ENCODE measurements at places on chromosomes 13 and 19.
A peak's percentile ranks its signal among the peaks of the same experiment; 100 is the strongest.

DNA sequence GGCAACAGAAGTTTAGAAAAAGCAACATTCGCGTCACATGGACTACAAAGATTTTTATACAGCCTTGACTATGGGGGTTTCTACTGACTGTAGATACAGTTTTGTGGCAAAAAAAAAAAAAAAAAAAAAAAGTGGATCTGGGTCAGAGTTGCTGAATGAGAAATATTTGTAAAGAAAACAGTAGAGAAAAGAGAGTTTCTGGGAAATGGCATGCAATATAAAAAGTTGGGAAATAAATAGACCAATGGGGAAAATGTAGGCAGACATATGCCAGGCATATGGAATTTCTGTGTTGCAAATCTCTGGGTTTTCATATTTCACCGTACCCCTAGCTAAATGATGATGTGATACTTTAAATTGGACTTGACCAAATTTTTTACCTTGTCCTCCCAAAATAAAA is 315.3 kb downstream of the EFNB2 start:
- DNase-seq: no peak

GRCh38 chr13:86729206-86729605 is 930.0 kb upstream of the SLITRK6 start:
- DNase-seq: peak; percentile 5

DNA sequence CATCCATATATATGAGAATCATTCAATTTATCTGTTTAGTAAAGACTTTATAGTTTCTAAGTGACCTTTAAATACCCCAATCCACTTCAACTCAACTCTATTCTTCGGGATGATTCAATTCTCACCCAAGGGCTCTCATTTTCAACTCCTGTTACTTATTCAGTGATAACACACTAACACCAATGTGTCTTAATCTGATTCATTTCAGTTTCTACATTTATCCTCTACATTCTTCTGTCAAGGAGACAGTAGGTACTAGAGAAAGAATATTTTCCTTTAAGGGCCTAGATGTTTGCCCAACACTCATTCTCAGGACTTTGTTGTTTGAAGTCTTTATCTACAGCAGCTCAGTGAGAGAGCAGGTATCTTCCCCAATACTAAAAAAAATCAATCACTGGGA is 7.1 kb downstream of the ARGLU1 start:
- DNase-seq: no peak

GRCh38 chr13:110575322-110576069 is 14.0 kb upstream of the RAB20 start:
- DNase-seq: peak; percentile 11

- DNase-seq: no peak
Observed at GRCh38 chr13:105251293-105251692, 1284.2 kb downstream of the EFNB2 start.

DNA sequence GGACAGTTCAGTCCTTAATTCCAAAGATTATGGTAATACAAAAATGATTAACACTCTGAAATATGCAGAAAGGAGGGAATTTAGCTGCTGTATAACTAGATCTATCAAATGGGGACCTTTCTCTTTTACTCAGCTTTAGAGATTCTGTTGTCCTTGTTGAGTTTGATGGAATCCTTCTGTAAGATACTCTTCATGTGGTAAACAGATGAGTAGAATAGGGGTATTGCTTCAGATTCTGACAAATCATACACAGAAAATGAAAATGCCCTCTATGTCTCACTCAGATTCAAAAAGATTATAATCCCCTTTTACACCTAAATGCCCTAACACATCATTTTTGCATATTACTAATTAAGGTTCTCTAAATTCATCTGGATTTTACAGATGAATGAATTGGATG is 50.7 kb downstream of the ARHGAP35 start:
- DNase-seq: no peak

GRCh38 chr13:86066611-86067365 is 267.6 kb upstream of the SLITRK6 start:
- no peak for DNase-seq

DNA sequence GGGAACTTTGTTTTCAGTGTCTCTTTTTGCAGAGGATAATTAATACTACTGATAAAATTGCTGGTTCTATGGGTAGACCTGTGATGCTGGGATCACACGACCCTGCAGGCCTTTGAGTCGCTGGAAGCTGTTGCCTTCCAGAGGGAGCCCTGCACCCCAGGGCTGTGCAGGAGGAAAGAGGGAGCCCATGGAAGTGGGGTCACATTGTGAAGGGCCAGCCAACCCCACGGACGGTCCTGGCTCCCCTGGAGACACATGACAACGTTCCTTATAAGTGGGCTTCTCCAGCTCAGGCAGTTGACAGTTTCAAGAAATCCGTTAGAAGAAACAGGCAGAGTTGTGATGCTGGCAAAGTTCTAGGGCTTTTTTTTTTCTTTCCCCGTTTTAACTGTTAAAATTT is 98.0 kb downstream of the ZDHHC20 start:
- no peak for DNase-seq

DNA sequence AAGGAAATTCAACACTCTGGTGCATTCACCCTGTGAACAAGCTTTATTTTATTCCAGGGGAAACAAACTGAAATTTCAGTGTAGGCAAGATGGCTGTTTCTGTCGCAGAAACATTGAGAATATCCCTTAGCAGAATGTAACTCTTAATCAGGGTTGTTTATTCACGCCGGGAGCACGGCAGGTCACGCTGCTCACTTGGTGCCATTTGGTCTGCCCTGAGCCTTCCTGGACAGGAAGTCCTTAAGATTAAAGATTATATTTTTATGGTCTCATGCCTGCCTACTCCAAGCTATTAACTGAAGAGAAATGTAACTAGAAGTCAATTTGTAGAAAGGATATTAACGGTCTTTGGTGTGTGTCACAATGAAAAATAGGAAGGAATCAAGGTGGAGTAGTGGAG is 185.3 kb upstream of the ARGLU1 start:
- no peak for DNase-seq

GRCh38 chr19:2768365-2769132 is 14.5 kb downstream of the SGTA start:
- DNase-seq: no peak

- no peak for DNase-seq
Observed at GRCh38 chr13:26979334-26979733, 192.3 kb downstream of the USP12 start.

DNA sequence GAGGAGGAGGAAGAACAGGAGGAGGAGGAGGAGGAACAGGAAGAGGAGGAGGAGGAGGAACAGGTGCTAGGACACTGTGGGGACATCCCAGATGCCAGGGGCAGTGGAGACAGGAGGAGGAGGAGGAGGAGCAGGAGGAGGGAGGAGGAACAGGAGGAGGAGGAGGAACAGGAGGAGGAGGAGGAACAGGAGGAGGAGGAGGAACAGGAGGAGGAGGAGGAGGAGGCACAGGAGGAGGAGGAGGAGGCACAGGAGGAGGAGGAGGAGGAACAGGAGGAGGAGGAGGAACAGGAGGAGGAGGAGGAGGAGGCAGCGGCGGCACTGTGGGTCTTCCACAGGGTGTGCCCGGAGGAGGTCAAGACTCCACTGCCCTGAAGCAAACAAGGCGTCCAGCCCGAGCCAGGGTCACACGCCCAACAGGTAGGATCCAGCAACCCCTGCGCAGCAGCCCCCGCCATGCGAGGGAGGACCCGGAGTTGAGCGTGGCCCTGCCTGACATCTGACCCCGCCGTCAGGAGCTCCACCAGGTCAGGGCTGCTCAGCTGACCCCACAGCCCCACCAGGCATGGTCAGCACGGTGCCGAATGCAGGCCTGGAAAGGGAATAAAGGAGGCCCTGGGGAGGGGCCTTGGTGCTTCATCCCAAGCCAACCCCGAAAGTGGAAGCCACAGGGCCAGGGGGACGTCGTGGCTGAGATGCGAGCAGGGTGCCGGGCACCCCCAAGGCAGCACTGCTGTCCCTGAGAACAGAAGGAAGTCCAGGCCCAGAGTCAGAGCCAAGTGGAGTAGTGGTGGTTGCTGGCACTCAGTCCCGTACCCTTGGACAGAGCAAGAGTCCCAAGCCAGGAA is 9.2 kb downstream of the SBNO2 start:
- DNase-seq: no peak
